ENCODE measurements at places on chromosomes 3 and 15.

GRCh38 chr15:69468241-69469121 lies 15.9 kb downstream of the RPLP1 start:
- peak; percentile 74 for DNase-seq

- DNase-seq: no peak
Measured at GRCh38 chr3:173890091-173890490, 492.5 kb downstream of the NLGN1 start.

DNA sequence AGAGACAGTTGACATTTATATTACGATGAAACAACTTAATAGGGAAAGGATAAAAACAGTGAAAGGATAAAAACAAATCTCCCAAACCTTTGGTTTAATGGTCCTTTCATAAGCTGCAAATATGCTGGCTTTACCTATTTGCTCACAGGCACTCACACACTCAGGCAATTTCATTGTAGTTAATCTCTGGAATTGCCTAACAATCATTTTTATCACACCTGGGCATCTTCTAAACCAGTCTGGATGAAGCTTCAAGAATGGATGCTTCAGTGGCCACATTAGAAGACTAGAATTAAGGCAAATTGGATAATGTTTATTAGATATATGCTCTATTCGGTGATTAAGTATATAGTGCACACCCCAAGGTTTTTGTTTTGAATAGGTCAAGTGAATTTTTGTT lies 13.5 kb downstream of the OSBPL10 start:
- DNase-seq: no peak

DNA sequence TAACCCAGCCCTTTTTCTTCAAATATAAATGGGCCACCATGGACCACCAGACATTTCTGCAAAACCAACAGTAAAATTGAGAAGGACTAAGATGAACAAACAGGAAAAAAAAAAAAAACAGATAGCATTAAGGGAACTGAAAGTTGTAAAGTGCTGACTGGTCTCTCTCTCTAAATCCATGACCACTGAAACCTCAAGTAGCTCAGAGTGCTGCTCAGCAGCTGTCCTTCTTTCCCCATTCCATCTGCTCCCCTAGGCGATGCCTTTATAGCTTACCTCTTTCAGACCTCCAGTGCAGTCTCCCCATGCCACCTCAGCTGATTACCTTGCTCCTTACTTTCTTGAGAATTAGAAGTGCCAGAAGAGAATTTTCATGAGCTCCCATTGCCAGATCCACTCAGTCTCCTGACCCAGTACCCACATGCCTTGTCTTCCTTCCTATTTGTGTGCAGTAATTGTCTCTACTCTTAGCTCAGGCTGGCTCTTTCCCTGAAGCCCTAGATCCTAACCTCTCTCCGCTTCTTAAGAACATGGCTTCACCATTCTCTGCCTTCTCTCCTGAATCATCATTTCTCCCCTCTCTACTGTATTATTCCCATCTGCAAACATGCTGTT lies 23.9 kb upstream of the XIRP1 start:
- no peak for DNase-seq

DNA sequence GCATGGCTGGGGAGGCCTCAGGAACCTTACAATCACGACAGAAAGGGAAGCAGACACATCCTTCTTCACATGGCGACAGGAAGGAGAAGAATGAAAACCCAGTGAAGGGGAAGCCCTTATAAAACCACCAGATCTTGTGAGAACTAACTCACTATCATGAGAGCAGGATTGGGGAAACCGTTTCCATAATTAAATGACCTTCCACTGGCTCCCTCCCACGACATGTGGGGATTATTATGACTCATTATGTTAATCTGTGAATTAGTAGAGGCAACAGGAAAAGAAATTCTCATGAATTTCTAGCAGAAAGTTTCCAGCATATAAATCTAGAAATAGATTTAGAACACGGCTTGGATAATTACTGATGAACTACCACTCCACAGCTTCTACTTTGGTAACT lies 937.3 kb downstream of the ROBO1 start:
- DNase-seq: no peak

- DNase-seq: no peak
Measured at GRCh38 chr3:17874636-17875035, 132.2 kb upstream of the TBC1D5 start.

DNA sequence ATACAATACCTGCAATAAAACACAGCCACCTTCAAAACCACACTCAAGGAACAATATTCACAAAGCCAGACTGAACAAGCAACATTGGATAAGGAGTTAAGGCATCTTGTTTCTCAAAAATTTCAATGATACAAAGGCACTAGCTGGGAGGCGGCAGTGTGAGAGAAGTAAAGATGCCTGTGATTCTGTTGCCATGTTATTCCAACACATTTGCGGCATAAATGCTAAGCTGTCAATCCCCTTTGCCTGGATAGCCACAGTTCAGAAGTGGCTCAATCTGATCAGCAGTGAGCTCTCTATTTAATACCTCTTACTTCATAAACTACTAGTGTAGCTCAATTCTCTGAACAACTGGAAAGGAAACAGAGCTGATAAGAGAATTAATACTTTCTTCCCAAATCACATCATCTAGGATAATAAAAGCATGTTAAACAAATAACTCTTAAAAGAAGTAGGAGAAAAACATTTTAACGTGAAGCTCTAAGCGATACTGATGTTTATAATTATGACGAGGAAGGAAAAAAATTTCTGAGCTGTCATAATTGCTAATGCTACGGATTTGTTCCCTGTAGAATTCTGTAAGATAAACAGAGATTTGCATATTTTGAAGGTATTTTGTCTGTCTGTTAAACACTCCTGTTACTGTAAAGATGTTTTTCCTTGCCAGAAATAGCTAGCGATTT lies 358.4 kb downstream of the FOXP1 start:
- no peak for DNase-seq

DNA sequence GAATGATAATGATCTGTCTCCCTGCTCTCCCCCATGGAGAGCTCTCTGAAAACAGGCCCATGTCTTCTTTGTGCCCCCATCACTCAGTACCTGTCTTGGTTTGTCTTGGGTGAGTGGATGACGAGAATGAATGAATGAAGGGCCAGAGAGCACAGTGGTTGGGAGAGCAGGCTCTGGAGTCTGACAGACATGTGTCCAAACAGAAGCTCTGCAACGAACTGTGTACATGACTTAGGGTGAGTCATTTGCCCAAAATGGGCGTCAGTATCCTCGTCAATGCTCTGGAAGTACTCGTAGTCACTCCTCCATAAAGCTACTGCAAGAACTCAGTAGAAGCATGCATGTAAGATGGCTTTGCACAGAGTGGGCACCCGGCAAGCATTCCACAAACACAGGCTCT lies 170.2 kb upstream of the TLE3 start:
- DNase-seq: no peak

GRCh38 chr15:42133886-42134502 lies 22.4 kb downstream of the PLA2G4F start:
- DNase-seq: peak; percentile 58

DNA sequence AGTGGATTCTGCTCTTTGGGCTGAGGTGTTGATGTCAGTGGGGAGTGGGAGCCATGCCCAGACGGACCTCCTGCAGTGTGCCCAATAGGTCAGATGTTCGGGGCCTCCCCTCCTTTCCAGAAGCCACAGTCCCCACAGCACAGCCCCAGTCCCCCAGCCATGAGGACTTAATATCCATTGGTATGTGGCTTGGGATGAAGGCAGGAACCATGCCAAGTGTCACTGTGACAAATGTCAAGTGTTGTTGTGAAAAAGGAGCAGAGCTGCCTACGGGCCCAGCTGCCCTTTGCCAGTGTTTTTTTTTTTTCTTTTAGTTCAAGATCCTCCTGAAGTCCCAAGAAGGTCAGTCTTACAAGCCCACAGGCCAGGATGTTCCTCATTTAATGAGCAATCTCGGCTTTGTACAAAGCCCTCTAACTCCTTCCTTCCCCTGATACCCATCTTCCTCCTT lies 12.2 kb downstream of the SEMA3G start:
- no peak for DNase-seq

- DNase-seq: no peak
Measured at GRCh38 chr15:38504680-38505467, 50.9 kb downstream of the FAM98B start.

DNA sequence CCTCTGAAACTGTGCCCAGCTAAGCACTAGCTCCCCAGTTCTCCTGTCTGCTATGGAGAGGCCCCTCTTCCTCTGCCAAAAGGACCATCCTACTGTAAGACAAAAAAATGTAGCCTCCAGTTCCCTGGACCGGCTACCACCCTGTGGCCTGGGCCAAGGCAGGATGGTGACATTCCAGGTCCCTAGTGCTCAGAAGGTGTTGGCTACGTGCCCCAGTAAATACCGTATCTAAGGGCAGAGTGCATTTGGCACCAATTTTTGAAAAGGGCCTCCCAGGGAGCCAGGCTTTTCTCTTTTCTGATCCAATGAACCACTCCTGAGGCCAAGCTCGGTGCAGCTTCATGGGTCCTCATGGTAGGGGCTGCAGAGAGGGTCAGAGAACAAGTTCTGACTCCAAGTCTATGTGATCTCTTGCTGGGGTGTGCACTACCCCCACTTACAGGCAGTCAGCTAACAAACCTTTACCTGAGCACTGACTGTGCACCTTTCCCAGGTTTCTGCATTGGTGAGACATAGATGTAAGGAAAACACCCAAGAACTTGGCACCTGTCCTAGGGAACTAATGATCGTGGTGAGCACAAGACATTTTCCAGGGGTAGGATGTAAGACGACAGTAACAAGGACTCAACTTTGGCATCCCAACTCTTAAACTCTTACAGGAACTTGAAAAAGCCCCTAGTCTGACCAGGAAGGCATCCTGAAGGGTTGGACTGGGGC lies 32.6 kb downstream of the TLE3 start:
- no peak for DNase-seq

GRCh38 chr15:66004618-66005262 lies 135.4 kb downstream of the RAB11A start:
- no peak for DNase-seq

DNA sequence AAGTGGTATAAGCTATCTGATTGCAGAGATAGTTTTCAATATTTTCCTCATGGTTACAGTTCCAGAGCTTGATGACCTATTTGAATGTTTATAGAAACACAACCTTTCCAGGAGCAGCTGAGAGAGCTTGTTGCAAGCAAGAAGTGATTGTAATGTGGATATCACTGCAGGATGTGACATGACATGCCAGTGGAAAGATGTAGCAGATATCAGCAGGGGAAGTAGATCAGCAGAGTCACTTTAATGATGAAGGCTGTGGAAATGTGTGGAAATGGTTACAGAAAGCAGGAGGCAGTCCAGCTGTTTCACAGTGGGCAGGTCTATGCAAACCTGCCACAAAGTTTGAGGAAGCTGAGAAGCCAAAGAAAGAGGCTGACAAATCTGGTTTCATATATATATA lies 21.0 kb downstream of the TMEM158 start:
- no peak for DNase-seq

GRCh38 chr15:62756995-62757360 lies 285.6 kb upstream of the TPM1 start:
- no peak for DNase-seq

DNA sequence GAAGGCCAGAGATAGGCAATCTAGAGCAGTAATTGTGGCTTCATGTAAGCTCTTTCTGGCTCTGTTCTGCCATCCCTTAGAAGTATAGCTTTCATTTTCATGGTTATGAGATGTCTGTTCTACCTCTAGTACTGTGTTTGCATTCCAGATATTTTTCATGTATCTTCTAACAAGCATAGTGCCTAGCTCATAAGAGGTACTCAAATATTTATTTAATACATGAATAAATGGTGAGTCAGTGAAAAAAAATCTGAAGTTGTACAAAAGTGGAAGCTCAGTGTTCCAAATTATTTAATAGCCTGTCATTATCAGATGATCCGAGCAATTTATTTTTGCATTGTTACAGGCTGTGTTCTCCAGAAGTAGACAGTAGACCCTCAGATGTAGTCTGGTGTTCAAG lies 64.3 kb downstream of the OXSM start:
- no peak for DNase-seq

DNA sequence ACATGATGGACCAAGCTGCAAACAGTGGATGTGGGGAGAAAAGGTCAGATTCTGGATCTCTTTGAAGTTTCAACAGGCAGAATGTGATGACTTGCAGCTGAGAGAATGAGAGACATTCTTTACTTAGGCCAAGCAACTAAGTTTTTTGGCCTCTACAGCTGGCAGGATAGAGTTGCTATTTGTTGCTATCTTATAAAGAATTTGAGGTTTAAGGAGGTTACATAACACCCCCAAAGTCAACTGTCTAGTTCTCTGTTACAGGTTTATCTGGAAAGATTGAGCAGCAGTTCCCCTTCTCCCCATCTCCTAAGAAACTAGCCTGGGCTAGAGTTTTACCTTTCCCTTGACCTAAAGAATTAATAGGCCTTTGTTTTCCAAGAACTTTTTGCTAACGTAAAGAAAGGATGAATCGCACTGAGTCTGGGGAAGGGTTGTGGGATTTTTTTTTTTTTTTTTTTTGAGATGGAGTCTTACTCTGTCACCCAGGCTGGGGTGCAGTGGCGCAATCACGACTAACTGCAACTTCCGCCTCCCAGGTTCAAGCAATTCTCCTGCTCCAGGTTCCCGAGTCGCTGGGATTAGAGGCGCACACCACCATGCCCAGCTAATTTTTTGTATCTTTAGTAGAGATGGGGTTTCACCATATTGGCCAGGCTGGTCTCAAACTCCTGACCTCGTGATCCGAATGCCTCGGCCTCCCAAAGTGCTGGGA lies 26.6 kb upstream of the SLMAP start:
- DNase-seq: no peak

Measured in stimulated activated CD4-positive, alpha-beta T cell treated with anti-CD3 and anti-CD28 coated beads, Interleukin-4, amount 100 ng/mL, for 1 hour (primary cell).